ENCODE measurements at places on chromosomes 7 and 10.
A peak's percentile ranks its signal among the peaks of the same experiment; 100 is the strongest.

DNA sequence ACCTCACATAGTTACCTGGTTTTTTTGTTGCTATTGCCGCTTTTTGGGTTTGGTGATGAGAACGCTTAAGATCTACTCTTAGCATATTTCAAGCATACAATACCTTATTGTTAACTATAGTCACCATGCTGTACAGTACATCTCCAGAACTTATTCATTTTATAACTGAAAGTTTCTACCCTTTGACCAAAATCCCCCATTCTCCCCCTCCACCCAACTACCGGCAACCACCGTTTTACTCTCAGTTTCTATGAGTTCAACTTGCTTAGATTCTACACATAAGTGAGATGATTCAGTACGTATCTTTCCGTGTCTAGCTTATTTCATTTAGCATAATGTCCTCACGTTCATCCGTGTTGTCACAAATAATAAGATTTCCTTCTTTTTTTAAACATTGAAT, 86.7 kb upstream of the IL6 start:
- DNase-seq = no peak

GRCh38 chr7:77989981-77990566, 191.5 kb downstream of the PHTF2 start:
- DNase-seq = no peak

DNA sequence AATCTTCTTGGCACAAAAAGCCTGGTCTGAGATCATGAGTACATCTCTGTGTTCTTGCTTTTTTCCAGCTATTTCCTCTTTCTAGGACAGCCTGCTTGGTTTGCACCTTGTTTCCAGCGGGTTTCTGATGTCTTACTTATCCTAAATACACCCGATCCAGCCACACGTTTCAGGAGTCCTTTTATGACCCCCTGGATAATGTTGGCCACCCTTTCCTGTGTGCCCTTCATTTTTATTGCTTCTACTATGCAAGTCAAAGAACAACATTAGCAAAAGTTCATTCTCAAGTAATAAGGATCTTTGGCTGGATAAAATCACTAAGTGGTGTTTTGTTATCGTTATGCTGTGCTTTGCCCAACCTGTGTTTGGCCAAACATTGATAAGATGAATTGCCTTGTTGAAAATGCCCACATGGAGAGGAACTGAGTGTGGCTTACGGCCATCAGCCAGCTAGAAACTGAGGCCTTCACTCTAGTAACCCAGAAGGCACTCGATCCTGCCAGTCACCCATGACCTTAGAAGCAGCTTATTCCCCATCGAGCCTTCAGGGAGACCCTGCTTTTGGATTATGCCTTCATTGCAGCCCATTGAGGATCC, 28.7 kb upstream of the AKR1C1 start:
- DNase-seq = no peak

DNA sequence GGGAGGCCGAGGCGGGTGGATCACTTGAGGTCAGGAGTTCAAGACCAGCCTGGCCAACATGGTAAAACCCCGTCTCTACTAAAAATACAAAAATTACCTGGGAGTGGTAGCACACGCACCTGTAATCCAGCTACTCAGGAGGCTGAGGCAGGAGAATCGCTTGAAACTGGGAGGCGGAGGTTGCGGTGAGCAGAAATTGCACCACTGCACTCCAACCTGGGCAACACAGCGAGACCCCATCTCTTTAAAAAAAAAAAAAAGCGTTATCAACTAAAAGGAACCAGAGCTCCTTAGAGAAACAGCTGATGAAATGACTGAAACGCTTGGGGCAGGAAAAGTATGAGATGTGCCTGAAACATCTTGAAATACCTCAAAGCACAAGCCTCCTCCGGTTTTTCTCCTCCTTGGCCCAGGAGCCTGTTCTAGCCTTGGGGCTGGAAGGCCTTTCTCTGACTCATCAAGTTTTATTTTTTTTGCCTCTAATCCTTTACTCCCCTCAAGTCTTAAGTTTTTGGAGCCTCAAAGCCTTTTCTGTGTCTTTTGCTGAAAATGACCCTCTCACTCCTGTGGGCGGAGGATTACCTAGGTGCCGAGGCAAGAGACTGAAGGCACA, 2.6 kb upstream of the METTL27 start:
- DNase-seq = peak; percentile 43

- no peak for DNase-seq
These were observed 842 bp downstream of the KBTBD2 start for GRCh38 chr7:32890793-32891042.

DNA sequence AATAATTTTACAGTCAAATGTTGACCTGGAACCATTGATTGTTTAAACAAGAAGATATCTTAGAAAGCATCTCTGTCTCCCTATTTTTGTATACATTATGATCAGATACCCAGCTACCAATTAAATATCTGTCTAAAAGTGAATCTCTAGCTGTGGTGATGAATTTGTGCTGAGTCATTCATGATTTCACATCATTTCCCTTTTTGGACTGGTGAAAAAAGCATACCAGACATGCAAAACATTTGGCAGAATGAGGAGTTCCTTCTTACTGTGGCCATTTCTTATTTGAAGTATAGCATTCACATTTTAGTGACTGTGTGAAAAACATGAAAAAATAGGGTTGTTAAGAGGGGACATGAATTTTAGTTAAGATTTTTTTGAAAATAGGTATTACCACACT, 98.0 kb upstream of the GATA3 start:
- peak; percentile 84 for DNase-seq

GRCh38 chr10:62820586-62820985, 4.4 kb upstream of the EGR2 start:
- no peak for DNase-seq

All from choroid plexus epithelial cell (primary cell).